ENCODE measurements at places on chromosomes 7 and 10.
A peak's percentile ranks its signal among the peaks of the same experiment; 100 is the strongest.

- DNase-seq = no peak
Measured at GRCh38 chr7:81761821-81762220, 8.0 kb downstream of the HGF start.

DNA sequence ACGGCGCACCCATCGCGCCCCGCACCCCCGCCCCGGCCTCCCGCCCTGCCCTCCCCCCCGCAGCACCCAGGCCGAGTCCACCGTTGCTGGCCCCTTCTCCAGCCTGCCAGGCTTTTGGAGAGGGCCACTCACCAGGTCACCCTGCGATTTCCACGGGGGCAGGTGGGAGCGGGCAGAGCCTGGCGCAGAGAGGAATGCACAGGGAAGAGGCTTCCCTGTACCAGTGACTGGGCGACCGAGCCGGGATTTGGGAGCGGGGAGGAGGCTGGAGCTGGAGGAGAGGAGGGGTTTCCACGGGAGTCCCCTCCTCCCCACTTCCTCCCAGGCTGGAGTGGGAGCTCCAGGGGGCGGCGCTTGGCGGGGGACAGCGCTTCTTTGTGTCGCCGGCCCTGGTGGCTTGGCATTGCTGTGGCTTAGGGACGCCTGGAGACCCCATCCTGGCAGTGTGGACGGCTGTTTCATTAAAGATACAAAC, 19.3 kb downstream of the TCAF1 start:
- no peak for DNase-seq

GRCh38 chr7:33448035-33448434, 318.7 kb downstream of the BBS9 start:
- DNase-seq = no peak

- DNase-seq = no peak
Measured at GRCh38 chr7:43522406-43523156, 60.3 kb upstream of the STK17A start.

DNA sequence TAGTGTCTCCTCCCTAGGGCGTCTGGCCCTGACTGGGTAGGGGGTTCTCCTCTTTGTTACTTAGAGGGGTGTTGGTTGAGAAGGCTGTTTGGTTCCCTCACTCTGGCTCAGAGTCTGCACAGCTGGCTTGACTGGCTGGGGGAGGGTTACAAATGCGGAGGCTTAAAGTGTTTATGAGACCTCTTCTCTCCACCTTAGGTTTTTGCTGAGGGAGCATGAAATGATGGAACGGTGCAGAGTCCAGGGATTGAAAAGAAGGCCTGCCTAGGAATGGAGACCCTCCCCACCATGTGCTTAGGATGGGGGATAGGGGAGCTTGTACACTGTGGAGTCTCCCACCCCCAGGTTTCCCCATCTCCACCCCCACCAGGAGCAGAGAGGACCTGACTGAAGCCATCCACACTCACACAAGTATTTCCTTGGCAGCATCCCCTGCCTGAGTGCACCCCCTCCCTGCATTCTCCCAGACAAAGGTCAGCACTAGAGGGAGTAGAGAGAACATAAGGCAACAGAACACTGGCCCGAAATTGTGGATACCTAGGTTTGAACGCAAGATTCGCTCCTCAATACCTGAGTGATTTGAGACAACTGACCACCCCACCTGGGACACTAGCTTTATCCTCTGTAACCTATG, 1.7 kb upstream of the LDB1 start:
- no peak for DNase-seq

DNA sequence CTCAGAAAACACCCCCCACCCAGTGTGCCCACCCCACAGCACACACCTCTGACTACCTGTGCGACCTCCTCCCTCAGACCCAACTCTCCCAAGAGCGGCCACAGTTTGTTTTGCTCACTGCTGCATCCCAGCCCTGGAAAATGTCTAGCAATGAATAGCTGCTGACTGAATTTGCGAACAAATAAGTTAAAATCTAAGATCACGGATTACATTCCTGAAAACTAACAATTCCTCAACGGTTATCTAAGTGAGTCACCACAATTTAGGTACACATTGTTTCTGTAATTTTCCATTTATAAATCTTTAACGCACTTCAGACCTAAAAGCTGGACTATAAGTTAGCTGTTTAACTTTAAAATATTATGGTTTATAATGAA, 235.2 kb downstream of the ZMYND11 start:
- no peak for DNase-seq

DNA sequence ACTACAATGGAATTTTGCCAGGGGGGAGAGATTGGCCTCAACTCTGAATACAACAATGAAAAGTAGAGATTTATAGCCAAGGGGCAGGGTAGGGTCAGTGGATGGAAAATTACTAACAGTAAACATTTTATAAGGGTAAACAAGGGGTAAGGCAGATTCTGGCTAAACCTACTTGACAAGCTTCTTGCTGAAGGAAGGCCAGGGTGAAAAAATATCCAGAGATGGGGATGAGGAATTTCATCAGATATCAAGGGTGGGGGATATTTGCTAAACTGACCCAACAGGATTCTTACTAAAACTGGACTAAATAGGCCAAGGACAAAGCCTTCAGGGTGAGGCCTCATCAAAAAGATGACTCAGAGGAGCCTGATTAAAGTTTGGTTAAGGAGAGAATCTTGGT, 156.3 kb downstream of the RTKN2 start:
- no peak for DNase-seq

DNA sequence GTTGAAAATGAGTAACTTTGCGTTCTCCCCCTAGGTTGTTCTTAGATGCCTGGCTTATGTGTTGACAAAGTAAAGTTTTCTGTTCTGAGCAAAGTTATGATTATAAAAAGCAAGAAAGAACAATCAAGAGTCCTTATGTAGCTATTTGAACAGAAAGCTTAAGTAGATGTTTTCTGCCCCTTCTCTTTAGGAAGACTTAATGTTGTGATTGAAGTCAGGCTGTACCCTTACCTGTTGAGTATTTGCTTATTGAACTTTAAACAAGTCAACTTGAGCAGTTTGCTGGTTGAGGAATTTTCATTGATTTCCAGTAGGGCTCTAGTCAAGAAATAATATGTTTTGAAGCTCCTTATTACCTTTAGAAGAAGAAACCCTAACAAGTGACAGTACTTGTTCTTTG, 33.9 kb upstream of the VDAC2 start:
- DNase-seq = no peak

- no peak for DNase-seq
Measured at GRCh38 chr10:70120417-70120816, 12.2 kb downstream of the AIFM2 start.

- peak; percentile 63 for DNase-seq
Measured at GRCh38 chr10:3935141-3935540, 150.1 kb upstream of the KLF6 start.

- no peak for DNase-seq
Measured at GRCh38 chr10:58817201-58817846, 304.7 kb downstream of the BICC1 start.

DNA sequence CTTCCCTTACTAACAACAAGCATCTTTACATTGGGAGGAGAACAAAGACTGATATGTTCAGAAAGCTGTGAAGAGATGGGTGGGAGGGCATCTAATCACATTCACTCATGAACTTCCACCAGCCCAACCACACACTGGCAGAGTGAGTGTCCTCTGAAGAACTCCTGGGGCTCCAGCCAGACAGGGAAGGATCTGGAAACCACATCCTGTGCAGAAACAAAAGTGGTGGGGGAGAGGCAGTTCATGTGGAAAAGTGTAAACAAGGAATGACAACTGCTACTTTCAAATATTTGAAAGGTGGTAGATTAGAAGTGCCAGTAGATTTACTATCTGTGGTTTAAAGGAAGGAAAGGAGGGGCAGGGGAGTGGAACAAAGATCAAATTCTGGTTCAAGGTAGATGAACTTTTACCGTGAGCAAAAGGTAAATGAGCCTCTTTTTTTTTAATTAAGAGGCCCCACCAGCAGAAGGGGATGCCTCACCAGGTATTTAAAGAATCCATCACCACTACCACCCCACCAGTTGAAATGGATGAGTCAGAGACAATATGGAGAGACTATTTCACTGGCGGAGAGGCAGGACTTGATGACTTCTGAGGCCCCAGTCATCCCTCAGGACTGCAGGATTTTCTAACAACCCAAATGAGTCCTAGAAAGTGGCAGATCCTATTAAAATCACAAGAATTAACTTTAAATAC, 34.5 kb downstream of the GOT1 start:
- DNase-seq = no peak

DNA sequence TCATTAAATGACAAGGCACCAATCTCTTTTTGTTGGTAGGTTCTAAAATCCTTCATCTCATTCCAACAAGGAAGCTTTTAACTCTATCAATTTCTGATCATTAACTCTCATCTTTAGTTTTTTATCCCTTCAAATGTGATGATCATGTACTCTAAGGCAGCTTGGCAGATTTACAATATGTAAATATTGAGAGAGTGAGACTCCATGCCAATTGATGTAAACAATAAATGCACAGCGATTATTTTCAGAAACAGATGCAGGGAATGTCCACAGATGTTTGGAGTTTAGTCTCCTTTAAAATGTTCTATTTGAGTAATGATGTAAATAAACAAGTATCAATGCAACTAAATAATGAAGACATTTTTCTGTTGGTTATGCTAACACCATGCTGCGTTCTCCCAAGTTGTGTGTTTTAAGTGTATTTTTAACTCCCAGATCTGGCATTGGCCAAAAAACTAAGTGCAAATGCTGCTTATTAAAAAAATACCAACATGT, 213.8 kb downstream of the AHR start:
- DNase-seq = no peak

DNA sequence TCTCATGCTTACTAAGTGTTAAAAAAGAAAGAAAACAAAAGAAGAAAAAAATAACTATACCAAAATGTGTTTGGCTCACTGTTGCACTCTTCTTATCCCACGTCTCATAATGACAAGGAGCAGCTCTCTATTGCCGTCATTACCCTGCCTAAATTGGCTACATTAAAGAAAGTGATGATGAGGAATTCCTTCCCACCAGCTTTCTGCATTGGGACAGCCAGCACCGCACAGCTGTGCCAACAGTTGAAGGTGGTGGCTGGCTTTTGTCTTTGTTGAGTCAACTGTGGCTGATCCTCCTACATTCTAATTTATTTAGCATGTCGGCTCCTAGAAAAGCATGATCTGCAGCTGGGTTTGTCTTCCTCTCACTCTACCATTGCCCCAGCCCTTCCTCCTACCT, 751.8 kb downstream of the KCNMA1 start:
- DNase-seq = no peak

DNA sequence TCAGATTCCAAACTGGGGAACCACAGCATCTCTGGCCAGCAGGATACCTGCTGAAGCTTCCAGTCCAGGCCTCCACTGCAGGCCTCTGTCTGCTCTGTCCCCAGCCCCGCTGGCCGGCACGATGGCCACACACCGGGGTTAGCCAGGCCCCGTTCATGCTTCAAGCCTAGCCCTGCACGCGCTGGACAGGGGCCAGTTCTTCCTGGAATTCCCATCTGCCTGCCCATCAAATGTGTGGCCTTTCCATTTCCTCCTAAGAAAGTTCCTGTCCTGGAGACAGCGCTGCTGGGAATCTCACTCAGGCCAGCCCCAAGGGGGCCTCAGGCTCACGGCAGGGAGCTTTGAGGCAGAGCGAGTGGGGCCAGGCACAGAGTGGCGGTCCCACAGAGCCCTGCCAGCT, 18.0 kb downstream of the SH2B2 start:
- DNase-seq = no peak

Data from stimulated activated CD4-positive, alpha-beta T cell treated with anti-CD3 and anti-CD28 coated beads, Interleukin-2, amount 100 ng/mL, for 48 hours (primary cell).